Cardiac septum (tissue), 1 donor: ENCODE measurements at places on chromosomes 12 and 14.

DNA sequence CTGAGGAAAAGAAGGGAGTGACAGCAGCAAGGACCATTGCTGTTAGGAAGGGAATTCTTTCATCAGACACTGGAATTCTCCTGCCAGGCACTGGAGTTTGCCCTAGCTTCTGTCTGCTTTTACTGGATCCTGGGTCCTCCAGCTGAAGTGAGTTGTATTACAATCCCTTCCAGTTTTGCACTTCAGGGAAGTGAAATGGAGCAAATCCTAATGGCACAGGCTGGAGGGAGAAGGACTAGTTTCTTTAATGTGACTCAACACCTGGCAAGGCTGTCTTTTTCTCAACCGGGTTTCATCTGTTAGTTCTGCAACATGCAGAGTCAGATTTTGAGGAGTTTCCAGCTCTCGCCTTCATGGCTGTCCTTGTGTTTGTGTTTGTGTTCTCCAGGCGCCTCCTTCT lies 45.8 kb downstream of the ETV6 start:
- DNase-seq = no peak

DNA sequence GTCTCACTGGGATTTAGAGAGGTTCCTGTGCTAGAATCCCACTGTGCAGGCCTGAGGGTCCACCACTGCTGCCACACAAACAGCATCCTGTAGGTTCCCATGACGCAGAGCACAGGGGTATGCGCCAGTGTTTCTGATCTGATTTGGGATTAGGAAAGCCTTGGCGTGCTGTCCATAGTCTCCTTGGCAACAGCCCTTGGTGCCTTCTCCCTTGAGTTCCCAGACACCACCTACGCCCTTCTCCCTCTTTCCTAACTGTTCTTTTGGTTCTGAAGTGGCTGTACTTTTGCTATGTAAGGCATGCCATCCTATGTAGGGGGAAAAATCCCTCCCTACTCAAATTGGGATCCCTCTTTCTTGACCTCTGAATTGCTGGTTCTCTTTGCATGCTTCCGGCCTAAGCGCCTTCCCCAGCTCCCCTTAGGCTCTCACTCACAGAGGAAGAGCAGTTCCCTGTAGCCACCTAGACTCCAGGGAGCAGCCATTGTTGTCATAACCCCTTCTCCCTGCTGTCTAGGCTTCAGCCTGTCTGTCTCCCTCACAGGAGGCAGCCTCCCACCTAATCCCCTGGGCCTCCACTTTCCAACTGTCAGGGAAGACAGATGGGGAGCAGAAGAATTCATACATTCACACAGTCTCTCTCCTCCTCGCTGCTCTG lies 14.8 kb upstream of the RIC8B start:
- DNase-seq = no peak

GRCh38 chr14:32009221-32009975 lies 67.7 kb upstream of the ARHGAP5 start:
- DNase-seq = no peak

- no peak for DNase-seq
Observed at GRCh38 chr12:116996621-116997020, 85.9 kb downstream of the FBXW8 start.
